Omental fat pad (tissue), 4 donors: ENCODE measurements at places on chromosomes 2 and 18.

- no peak for DNase-seq
Measured at GRCh38 chr2:207879536-207879935, 109.8 kb upstream of the FZD5 start.

GRCh38 chr2:219460424-219460926 is 25.8 kb downstream of the SPEG start:
- DNase-seq: no peak

DNA sequence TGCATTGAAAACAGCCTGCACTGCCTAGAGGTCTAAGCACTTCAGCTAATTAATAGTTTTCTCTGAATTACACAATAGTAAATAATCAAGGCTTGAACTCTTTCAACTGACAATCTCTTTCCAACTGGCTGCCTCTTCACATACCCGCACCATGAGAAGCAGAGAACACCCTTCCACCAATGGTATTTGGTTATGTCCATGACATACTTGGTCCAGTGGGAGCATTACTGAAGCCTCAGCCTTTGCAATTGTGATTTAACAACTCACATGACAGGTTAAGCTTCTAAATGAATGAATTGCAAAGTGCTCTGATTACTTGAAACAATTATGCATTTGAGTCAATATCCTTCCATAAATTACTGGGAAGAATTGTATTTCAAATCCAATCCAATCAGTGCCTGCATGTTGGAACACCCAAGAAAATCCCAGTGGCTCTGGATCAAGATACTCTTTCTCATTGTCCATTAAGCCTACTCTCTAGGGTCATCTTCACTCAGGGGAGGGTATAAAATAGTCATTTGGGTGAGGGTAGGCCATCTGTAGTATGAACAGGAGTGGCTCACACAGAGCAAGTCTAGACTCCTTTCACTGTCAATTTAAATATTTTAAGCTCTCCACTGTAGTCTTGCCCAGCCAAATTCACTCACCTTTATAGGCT is 101.1 kb downstream of the HS1BP3 start:
- no peak for DNase-seq

- DNase-seq: no peak
Measured at GRCh38 chr2:74690571-74690970, 36.5 kb downstream of the SEMA4F start.

DNA sequence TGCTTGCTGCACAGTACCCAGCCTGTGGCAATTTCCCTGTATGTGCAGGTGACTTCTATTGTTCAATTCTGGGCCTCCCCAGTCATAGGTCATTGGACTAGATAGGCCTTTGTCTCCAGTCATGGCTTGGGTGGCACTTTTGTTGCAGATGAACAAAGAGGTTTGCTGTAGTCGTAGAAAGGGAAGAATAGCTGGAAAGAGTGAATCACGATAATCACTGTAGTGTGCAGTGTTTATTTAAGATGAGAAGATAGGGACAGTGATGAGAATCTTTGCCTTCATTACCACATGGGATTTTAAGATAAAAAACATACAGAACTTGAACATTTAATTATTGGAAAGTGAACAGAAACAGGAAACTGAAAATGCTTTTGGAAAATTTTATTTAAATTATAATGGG is 156.1 kb upstream of the CYRIA start:
- no peak for DNase-seq
